ENCODE measurements at places on chromosomes 5 and 9. TPM values are rescaled to one million over a fixed set of nuclear protein-coding genes. Genes with fewer than 3 reads are reported as not detected.

FLT4 gene
- 8.2 TPM for polyA plus RNA-seq

SLC25A46 gene
- 40.5 TPM for polyA plus RNA-seq

PCDHGA9 gene
- polyA plus RNA-seq = 4.3 TPM

APBA1 gene
- polyA plus RNA-seq = not detected

ACSL6 gene
- 0.67 TPM for polyA plus RNA-seq

RPL7A gene
- polyA plus RNA-seq = 2,064 TPM

KIF24 gene
- 12.5 TPM for polyA plus RNA-seq

IFNK gene
- polyA plus RNA-seq = not detected

FRMD3 gene
- 28.5 TPM for polyA plus RNA-seq

PCDHGA12 gene
- 2.5 TPM for polyA plus RNA-seq

PGM5 gene
- polyA plus RNA-seq = 42.7 TPM

GLRA1 gene
- not detected for polyA plus RNA-seq

LRRC70 gene
- polyA plus RNA-seq = 4.4 TPM

IL4 gene
- not detected for polyA plus RNA-seq

MED7 gene
- polyA plus RNA-seq = 15.4 TPM

DNA sequence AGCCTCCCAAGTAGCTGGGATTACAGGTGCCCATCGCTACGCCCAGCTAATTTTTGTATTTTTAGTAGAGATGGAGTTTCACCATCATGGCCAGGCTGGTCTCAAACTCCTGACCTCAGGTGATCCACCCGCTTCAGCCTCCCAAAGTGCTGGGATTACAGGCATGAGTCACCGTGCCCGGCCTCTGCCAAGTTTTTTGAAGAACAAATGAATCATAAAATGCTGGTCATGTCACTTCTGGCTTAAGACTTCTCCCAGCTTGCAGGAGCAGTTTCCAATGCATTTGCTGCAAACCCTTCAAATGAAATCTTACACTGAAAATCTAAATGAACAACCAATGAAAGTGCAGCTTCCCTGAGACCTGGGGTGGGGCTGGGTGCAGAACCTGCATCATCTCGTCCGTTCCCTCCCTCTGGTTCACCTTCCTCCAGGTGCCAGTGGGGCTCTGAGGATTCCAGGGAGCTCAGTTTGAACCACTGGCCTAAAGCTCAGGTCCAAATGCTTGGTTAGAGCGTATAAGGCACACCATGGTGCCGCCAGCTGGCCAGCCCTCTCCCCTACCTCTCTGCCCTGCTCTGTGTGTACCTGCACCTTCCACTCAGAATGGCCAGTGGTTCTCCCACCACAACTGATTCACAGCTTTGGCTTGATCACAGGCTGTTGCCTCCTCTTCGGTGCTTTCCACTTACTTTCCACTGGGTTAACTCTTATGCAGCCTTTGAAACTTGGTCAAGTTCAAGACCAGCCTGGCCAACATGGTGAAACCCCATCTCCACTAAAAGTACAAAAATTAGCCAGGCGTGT is 39.8 kb upstream of the FUBP3 start:
- DNase-seq = no peak

DNA sequence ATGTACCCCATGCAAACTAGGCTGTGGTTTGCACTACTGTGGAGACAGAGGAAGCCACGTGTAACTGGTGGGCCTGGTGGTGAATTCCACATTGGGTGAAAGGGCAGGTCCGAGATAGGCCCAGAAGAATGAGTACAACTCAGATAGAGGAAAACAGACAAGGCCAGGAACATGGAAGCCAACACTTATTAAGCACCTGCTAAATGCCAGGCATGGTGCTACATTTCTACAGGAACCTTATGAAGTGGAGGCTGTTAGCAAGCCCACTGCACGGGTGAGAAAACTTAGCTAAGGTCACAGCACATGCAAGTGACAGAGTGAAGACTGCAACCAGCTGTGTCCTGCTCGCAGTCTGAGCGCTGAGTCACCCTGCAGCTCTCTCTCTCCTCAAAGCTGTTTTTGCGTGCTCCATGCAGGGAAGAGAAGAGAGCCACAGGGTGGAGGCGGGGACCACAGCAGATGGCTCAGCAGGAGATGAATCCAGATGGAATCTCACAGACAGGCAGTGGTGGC is 65.5 kb upstream of the SPTLC1 start:
- DNase-seq = peak; percentile 18

GRCh38 chr9:129851821-129852220 is 16.6 kb downstream of the USP20 start:
- DNase-seq = no peak

DNA sequence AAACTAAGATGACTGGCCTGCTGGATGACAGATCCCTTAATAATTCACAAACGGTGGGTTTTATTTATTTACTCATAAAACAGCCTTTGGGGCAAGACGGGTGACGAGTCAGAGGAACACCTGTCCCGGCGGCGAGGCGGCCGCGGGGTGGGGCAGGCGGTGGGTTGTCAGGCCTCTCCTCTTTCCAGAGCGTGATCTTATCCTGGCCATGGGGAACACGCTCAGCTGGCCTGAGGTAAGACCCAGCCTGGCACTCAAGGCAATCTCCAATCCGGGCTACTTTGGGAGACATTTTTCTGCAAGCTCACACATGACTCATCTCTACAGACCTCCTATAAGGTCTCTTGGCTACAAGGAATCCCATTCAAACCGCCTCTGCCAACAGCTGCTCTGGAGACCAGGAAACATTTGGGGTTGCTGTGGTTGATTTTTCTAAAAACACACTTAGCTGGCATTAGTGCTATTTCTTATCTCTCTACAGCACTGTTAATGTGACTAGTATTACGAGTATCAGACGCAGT is 6.3 kb downstream of the RAPGEF1 start:
- no peak for DNase-seq

DNA sequence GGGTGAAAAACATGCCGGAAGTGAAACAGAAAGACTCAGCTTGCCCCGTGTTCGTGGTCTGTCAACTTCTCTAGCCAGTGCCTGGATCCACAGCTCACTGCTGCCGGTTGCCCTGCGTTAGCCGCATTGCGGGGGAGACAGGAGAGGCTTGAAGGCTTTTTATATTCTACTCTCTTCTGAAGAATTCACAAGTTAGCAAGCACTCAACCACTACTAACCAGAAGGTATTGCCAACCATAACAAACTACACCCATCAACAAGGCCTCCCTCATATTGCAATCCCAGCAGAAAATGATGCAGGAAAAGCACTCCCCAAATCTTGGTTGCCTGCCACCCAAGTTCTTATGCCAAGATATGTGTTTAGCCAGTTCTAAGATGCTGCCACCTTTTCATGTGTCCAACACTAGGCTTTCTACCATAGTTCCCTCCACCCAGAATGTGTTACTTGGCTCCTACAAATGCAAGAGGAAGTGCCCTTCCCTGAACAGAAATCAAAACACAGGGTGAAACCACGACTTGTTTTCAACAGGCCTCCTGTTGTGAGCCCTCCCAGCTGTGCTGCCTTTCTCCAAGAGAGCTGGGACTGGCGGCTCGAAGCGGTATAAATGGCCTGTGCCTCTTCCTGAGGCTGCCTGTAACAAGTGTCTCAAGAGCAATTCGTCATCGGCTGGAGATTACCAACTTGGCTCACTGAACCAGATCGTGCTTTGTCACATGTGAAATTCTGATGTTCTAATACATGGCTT is 129.0 kb downstream of the SNX18 start:
- DNase-seq = peak; percentile 38

DNA sequence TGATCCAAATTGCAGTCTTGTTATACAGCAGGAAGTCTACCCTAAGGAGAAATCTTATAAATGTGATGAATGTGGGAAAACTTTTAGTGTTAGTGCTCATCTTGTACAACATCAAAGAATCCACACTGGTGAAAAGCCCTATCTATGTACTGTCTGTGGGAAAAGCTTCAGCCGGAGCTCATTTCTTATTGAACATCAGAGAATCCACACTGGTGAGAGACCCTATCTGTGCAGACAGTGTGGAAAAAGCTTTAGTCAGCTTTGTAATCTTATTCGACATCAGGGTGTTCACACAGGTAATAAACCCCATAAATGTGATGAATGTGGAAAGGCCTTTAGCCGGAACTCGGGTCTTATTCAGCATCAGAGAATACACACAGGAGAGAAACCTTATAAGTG is 10.4 kb downstream of the ZNF189 start:
- no peak for DNase-seq

- DNase-seq = peak; percentile 92
Observed at GRCh38 chr9:128117613-128118471, 9.7 kb downstream of the PTGES2 start.

- DNase-seq = no peak
Observed at GRCh38 chr5:11602298-11602697, 301.9 kb downstream of the CTNND2 start.

GRCh38 chr5:141430332-141431113 is at the start of gene PCDHGA12:
TSS of gene PCDHGA12 (plus strand) at chr5:141430507. CDS start at chr5:141430760, 253 bp downstream.
- DNase-seq = no peak

DNA sequence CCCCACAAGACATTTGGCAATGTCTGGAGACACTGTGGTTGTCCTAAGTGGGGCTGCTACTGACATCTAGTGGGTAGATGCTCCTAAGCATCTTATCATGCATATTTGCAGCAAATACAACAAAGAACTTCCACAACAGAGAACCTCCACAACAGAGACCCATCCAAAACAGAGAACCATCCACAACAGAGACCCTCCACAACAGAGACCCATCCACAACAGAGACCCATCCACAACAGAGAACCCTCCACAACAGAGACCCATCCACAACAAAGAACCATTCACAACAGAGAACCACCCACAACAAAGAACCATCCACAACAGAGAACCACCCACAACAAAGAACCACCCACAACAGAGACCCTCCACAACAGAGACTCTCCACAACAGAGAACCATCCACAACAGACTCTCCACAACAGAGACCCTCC is 32.8 kb downstream of the ARPC5L start:
- DNase-seq = no peak

DNA sequence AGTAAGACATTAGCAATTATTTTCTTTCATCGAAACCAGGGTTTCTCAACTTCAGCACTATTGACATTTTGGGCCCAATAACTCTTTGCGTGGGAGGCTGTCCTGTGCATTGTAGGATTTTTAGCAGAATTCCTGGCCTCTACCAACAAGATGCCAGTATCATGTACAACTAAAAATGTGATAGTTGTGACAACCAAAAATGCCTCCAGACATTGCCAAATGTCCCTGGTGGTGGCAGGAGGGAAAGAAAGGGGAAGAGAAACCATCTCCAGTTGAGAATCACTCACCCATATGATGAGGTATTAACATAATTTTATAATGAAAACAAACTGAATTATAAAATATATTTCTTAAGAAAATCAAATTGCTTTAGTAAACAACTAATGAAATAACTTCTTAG is 406.1 kb downstream of the RAB3C start:
- no peak for DNase-seq

- no peak for DNase-seq
Observed at GRCh38 chr5:141598391-141599345, 20.1 kb downstream of the DIAPH1 start.

- no peak for DNase-seq
Observed at GRCh38 chr9:82680179-82680935, 382.6 kb downstream of the RASEF start.

DNA sequence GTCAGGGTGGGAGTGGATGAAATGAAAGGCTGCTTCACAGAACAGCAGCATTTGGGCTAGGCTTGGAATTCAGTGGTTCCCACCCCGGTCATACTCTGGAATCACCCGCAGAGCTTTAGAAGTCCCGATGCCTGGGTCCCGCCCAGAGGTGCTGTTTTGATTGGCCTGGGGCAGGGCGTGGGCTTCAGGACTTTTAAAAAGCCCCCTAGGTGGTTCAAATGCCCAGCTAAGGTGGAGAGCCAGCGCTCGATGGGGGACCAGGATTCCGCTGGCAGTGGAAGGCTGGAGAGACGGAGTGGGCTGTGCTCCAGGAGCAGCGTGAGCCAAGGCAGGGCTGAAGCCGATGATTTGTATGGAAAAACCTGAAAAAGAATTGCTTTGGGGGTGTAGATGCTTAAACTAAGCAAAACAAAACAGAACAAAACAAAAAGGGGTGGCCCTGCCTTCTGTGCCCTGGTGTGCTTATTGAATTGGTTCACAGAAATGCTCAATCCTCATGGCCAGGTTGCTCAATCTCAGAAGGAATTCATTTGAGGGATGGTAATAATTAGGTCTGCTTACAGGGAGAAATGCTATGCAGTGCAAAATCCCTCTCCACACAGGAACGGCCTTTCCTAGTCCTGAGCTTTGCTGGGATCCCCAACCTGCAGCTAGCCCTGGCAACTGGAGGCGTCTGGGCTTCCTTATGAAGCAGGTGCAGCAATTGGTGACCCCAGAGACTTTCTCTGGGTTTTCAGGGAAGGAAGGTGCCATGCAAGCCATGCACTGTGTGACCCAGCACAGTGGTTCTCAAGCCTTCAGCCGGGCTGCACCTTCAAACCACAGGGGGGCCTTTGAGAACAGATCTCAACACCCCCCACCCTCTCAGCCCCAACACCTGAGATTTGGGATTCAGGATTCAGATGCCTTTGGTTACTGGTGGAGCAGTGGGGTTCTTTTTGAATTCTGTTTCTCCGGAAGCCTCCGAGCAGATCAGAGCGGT is 174.0 kb upstream of the ZNF618 start:
- DNase-seq = peak; percentile 21

GRCh38 chr9:120890320-120891244 is 13.6 kb upstream of the PHF19 start:
- DNase-seq = peak; percentile 66

DNA sequence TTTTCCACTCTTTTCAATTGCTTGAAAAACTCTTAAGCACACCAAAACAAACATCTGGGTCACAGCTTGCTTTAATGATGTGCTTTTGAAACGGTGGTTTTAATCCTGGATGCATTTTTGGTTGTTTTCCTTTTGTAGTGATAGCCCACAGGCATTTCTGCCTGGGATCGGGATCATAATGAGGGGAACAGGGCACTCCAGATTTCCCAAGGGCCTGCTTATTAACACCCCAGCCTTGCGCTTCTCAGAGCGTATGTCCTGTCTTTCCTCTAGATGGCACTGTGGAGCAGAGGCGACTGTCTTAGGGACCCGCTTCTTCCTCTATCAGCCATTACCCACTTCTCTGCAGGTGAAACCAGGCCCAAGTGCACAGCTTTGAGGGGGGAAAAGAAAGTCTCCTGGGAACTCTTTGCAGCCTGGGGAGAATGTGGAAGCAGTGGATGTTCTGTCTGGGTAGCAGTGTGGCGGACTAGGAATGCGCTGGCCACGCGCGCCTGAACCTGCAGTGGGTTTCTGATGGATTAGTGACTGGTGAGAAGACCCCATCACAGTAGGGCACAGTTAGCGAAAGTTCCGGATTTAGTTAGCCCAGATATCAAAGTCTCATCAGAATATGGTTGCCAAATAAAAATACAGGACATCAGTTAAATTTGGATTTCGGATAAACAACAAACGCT is 190.1 kb downstream of the GNA14 start:
- peak; percentile 69 for DNase-seq

- DNase-seq = no peak
Observed at GRCh38 chr9:89212171-89212570, 33.6 kb upstream of the SHC3 start.

GRCh38 chr5:148730942-148731898 is 76.9 kb upstream of the HTR4 start:
- peak; percentile 79 for DNase-seq

GRCh38 chr9:116230051-116230632 is 76.6 kb downstream of the PAPPA start:
- DNase-seq = peak; percentile 7
